ENCODE measurements at places on chromosomes 12 and 14.
A peak's percentile ranks its signal among the peaks of the same experiment; 100 is the strongest.

GRCh38 chr12:129641926-129642325 is 261.9 kb downstream of the TMEM132D start:
- DNase-seq, result no peak

DNA sequence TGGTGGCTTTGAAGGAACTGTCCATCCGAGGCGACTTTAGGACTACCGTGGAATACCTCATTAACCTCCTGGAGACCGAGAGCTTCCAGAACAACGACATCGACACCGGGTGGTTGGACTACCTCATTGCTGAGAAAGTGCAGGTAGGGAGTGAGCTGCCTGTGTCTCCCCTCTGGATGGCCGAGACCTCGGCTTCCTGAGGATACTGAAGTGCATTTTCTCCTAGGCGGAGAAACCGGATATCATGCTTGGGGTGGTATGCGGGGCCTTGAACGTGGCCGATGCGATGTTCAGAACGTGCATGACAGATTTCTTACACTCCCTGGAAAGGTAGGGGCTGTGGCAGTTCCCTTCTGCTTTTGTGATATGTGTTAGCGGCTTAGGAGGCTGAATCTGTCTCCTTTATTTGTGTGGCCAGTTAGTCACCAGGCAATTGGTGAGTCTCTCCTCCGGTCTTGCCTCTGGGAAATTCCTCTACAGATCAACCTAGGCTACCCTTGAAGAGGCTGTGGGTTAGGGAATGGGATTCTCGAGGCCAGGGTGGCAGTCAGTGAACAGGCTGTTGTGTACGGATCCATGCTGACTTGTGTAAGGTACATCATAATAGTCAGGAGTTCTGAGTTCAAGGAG is 75.3 kb downstream of the ACACB start:
- DNase-seq, result peak; percentile 8

GRCh38 chr12:109385339-109386058 is 37.8 kb downstream of the MYO1H start:
- peak; percentile 69 for DNase-seq

DNA sequence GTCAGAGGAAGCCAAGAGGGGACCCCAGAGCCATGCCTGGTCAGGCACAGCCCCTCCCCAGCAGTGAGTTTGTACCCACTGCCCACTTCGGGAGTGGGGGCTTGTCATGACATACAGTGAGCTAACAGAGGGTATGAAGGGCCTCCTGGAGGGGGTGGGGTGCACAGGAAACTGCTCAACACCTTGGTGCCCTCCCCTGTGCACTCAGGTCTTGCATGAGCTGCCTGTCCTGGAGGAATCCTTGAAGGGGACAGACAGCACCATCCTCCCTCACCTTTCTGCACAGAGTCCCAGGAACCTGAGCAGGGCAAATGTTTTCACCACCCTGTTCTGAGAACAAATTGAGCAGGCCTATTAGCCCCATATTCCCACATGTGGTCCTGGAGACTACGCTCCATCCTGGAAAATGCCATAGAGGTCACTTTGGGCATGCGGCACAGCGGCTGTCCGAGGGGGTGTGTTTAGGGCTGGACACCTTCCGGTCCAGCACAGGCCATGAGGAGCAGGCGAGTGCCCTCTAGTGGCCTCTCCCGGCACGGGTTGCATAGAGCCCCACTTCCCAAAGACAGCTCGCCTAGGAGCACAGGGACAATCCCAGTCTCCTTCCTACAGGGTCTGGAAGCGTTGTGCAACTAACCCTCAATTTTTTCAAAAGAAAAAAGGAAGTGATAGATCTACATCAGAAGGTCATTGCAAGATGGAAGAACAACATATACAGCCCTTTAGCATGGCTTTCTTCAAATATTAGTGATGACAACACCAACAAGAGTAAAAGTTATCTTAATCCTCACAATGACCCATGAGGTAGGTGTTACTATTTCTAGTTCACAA is 31.9 kb upstream of the ZFP36L1 start:
- DNase-seq, result peak; percentile 74

DNA sequence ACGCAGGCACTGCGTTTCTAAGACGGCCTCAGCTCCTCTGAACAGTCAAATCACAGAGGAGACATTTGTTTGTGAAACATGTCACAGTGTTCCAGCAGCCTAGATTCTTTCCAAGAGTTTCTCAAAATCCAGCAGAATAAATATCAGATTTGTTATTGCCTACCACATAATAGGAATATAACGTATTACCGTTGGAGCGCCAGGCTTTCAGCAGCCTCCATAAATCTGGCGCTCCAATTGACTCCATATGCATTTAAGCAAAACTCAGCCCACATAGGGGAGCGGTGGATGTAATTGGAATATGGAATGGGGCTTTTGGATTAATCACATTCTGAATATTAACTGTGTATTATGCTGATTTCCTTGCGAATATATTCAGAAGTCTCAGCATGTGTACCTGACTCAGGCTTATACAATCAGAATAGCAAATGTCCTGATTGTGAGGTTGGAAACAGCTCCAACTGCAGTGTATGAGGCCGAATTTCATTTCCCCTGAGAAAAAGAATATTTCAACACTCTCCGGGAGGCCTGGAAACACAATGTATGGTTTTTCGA is 174.0 kb downstream of the ASCL4 start:
- no peak for DNase-seq

GRCh38 chr14:95183532-95184412 is 26.4 kb upstream of the DICER1 start:
- DNase-seq, result peak; percentile 11

DNA sequence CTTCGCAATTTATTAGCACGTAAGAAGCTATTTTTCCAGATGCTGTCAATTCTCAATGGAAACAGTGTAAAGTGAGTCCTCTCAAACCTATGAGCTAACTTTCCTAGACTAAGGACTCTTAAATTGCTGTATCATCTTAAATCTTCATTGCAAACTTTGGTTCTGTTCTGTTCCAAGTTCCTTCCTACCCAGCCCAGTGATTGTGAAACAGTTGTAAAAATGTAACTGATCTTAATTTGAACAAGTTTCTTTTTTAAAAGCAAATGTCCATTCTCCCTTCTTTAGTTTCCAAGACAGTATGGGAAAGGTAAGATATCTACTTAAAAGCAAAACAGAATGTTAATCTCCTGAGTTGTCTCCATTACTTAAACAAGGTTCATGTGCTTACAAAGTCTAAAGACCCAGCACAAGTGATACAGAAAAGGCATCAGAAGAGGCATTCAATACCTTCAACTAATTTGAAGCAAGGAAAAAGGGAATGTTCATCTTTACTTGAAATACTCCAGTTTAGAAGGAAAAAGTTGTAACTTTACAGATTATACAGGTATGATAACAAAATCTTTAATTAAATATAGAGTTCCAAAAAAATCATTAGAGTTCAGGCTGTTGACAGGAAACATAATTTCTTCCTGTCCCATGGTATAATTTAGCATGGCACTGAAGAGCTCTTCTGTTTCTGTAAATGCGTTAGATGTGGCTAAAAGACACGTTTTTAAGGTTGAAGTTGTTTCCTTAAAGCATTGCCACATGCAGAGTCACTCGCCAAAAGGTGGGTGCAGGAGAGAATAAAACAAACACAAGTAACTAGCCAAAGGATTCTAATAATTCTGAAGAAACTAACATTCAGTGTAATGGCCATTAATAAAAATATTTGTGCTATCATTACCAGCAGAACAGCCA is 101.5 kb upstream of the USP15 start:
- DNase-seq, result no peak

DNA sequence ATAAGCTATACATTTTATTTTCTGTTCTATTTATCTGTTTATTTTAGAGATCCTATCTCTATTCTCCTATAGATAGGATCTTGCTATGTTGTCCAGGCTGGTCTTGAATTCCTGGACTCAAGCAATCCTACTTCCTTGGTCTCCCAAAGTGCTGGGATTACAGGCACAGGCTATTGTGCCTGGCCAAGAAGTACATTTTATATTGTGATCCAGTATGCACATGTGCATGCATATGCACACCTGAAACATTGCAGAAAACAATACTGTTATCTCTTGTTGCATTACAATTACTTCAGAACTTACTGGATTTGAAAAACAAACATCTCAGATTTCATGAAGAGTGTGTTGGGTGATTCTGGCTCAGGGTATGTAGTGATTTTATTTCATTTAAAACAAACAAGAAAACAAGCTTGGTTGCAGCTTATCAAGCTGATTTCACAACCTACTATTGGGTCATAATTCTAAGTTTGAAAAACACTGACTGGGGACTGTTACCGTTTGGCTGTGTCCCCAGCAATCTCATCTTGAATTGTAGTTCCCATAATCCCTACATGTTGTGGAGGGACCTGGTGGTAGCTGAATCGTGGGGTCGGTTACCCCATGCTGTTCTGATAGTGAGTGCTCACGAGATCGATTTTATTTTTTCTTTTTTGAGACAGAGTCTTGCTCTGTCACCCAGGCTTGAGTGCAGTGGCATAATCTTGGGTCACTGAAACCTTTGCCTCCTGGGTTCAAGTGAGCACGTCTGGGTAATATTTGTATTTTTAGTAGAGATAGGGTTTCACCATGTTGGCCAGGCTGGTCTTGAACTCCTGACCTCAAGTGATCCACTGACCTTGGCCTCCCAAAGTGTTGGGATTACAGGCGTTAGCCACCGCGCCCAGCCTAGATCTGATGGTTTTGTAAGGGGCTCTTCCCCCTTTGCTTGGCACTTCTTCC is 31.3 kb downstream of the ERC1 start:
- no peak for DNase-seq

GRCh38 chr12:85720308-85721033 is 115.7 kb downstream of the RASSF9 start:
- no peak for DNase-seq

DNA sequence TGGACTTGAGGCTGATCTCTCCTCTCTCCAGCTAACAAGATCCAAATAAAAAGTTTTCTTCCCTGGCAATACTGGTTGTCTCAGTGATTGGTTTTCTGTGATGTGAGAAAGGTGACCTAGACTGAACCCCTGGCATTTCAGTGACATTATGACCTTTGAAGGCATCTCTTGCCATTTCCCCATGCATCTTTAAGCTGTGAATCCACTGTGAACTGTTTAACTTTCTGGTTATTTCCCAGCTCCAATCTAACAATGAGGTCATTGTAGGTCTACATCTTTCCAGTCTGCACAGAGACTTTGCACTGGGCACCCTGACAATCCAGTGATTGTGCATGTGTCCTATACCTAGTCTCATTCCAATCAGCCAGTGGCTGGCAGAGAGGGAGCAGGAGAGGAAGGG is 155.9 kb upstream of the NUDT4 start:
- DNase-seq, result no peak

GRCh38 chr12:53981634-53982565 is 3.0 kb upstream of the HOXC10 start:
- DNase-seq, result peak; percentile 71

DNA sequence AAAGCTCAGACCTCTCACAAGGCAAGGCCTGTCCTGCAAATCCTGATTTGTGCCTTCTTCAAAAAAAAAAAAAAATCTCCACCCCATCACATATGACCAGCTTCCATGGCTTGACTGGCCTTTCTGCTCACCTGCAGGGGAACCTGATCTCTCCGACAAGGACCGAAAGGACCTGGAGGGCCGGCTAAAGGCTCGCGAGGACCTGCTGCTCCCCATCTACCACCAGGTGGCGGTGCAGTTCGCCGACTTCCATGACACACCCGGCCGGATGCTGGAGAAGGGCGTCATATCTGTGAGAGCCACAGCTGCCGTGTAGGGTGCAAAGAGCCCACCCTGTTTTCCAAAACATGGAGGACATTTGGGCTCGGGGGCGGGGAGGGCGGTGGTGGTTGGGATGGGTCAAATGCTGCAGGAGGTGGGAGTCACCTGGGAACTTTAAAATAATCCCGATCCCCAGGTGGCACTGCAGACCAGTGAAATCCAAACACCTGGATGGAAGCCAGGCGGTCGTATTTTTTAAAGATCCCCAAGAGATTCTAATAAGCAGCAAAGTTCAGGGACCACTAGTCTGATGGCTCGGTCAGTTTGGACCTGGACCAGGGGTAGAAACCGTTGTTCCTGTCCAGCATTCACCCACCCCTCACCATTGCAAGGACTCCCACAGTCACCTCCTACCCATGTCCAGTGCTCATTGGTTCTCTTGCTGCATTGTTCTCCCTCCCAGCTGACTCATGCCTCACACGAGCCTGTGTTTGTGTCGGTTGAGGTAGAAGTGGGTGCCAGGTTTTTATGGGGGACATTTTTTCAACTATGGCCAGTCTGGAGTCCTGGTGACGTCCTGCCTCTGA is 44.8 kb downstream of the FOXN4 start:
- peak; percentile 40 for DNase-seq

DNA sequence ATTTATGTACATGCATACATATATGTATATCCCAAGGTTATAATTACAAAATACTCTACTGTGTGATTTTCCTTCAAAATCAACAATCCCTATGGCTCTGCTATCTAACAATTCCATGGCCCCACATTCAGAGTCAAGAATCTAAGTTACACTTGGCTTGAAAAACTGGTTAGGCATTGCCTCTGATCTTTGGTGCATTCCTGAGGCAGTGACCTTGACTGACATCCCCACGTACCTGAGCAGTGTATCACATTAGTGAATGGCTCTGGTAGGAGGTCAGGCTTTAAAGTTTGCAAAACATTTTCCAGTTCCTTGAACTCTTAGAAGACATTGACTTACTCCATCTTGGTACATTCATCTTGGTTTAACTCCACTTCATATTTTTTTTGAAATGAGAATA is 8.5 kb upstream of the STON2 start:
- no peak for DNase-seq

DNA sequence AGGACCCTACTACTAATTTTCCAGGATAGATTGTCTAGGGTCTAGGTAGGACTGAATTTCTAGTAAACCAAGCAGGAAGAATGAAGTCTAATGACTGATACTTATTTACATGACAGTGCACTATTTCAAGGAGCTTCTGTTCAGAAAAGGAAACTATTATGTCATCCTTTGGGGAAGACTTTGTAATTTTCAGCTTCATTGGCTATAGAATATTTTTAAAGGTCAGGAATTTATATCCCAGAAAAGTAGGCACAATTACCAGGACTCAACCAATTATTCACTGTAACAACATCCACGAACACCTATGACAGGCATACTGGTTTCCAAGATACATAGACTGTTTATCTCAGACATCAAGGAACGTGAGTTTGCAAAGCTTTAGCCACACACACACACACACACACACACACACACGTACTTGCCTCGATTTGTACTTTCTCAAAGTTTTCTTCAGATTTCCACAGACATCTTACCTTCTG is 23.2 kb downstream of the OR6S1 start:
- DNase-seq, result no peak

GRCh38 chr14:96231526-96232130 is 24.4 kb upstream of the BDKRB1 start:
- DNase-seq, result no peak

DNA sequence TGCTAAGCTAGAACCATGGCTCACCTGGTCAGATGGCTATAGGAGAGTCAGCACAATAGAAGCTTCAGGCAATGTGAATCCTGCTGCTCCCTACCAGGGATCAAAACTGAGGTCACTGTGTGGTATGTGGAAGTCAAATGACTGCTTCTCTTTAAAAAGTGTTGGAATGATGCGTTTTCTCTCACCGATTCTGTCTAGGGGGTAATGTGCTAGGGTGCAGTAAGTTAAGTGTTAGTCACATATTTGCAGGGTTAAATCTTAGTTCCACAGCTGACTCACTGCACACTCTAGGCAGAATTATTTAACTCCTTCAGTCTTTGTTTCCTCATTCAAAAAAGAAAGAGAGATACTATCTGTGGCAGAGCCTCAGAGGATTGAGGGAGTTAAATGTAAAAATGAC is 696.6 kb downstream of the DIO2 start:
- peak; percentile 23 for DNase-seq

All from AG10803 (cell line).